Lung microvascular endothelial cell (primary cell): ENCODE measurements at places on chromosomes 12 and 14. TPM values are rescaled to one million over a fixed set of nuclear protein-coding genes. Genes with fewer than 3 reads are reported as not detected.
A peak's percentile ranks its signal among the peaks of the same experiment; 100 is the strongest.

The LRP1-AS gene
- total RNA-seq: not detected in 2 replicates

The TMEM63C gene
- 0.44 and 0.79 TPM in 2 replicates for total RNA-seq

The SIX1 gene
- total RNA-seq: under 0.01 and 0.22 TPM in 2 replicates

GRCh38 chr12:123056053-123056452 is 75.6 kb downstream of the ARL6IP4 start:
- no peak for DNase-seq

GRCh38 chr14:89219051-89219450 is 198.0 kb downstream of the FOXN3 start:
- no peak for DNase-seq

DNA sequence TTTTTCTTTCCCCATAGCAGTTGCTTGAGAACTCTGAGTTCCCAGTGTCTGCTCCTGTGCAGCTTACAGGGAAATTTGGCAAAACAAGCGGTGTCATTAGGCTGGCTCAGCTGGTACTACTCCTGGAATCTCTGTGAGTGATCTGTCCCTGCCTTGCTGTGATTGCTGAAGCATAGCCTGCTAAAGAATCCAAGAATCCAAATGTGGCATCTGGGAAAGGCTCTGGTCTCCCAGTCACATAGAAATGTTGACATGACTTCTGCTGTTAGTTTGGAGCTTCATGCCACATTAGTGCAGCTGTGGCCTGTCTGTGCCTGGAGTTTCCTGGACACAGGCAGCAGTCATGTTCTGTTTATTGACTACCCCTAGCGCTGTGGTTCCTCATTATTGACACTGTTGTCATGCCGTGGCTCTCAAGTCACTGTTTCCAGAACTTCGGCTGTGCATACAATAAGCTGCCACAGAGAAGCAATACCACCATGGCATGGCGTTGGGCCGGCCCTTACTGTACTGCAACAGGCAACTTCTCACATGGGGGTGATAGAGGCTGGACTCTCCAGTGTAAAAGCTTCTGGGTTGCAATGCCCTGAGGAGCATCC is 166.8 kb downstream of the MYRFL start:
- no peak for DNase-seq

GRCh38 chr12:12224240-12224940 is 42.5 kb downstream of the LRP6 start:
- no peak for DNase-seq

DNA sequence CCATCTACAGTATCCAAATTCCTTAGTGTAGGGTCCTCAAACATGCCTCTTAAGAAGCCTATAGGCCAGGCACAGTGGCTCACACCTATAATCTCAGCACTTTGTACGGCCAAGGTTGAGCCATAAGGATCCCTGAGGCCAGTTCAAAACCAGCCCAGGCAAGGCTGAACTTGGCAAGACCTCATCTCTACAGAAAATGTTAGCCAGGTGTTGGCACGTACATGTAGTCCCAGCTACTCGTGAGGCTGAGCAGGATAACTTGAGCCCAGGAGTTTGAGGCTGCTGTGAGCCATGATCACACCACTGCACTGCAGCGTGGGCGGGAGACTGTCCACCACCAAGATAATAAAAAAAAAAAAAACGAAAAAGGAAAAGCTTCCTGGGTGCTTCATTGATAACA is 6.8 kb downstream of the CCDC59 start:
- no peak for DNase-seq

- peak; percentile 80 for DNase-seq
Observed at GRCh38 chr12:132600048-132601032, 10.0 kb downstream of the LRCOL1 start.

DNA sequence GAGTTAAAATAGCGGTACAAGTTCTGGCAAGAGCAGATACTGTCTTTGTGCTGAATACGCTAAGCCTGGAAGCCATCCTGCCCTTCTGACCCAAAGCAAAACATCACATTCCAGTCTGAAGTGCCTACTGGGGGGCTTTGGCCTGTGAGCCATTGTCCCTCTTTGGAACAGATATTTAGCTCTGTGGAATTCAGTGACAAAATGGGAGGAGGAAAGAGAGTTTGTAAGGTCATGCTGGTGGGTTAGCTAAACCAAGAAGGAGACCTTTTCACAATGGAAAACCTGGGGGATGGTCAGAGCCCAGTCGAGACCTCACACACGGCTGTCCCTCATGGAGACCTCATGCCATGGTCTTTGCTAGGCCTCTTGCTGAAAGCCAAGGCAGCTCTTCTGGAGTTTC is 18.5 kb downstream of the EMP1 start:
- DNase-seq: peak; percentile 43

DNA sequence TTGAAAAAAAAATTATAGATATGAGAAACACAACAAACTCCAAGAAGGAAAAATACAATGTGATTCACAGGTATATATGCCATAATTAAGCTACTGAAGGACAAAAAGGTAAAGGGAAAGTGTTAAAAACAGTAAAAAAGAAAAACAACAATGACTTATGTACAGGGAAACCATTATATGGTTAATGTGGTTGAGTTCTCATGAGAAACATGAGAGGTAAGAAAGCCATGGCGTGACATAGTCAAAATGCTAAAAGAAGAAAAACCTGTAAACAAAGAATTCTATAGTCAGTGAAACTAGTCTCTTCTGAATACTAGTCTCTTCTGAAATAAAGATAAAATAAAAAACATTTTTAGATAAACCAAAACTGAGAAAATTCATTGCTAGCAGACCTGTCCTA is 109.1 kb downstream of the NEDD1 start:
- DNase-seq: no peak

- peak; percentile 63 for DNase-seq
Observed at GRCh38 chr14:58752771-58753201, 115.0 kb downstream of the DACT1 start.

DNA sequence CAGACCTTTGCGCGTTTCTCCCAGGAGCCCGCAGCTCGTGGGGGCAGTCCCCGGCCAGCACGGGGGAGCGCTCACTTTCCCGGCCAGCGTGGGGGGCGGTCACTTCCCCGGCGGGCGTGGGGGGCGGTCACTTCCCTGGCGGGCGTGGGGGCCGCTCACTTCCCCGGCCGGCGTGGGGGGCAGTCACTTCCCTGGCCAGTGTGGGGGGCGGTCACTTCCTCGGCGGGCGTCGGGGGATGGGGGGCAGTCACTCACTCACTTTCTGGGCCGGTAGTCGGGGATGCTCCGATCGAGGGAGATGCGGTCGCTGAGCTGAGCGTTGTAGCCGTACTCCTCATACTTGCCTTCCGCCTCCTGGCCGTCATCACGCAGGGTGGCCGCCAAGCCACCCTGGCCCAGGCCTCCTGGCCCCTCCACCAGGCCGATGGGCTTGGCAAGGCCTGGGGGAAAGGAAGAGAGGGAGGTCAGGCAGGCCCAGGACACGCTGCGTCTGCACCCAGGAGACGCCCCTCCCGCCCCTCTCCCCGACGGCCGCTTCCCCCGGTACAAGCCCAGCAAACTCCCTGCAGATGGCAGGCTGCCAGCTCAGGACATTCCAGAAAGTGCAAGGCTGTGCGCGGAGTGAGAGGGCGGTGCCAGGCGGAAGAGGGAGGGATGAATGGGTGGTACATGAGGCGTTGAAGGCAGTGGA is 43.3 kb downstream of the GALNT9 start:
- peak; percentile 28 for DNase-seq

The PLEKHD1 gene
- total RNA-seq: under 0.01 TPM in 1 of 2 replicates, not detected in the other

- DNase-seq: peak; percentile 50
Observed at GRCh38 chr14:55689981-55690871, 110.2 kb downstream of the KTN1 start.

- DNase-seq: no peak
Observed at GRCh38 chr12:89661706-89662330, 46.8 kb downstream of the ATP2B1 start.

- no peak for DNase-seq
Observed at GRCh38 chr12:123516216-123516780, 17.2 kb downstream of the RILPL1 start.

DNA sequence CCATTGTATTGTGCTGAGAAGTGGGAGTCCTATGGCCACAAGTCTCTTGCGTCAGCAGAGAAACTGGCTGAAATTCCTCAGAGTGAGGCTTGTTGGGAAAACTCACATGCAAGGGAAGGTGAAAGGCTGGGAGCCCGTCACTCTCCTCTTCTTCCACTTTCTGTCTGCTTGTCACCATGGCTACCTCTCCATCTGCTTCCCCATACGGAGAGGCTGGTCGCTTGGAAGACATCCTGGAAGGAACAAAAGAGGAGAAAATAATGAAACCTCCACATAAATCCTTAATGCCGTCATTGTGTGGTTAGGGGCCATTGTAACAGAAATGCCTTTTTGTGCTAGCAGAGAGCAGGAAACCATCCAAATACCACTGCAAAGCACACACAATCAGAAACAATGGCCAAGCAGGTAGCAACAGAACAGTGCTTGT is 53.7 kb downstream of the SOX5 start:
- no peak for DNase-seq

- DNase-seq: no peak
Observed at GRCh38 chr12:28610401-28611114, 420.3 kb downstream of the CCDC91 start.

DNA sequence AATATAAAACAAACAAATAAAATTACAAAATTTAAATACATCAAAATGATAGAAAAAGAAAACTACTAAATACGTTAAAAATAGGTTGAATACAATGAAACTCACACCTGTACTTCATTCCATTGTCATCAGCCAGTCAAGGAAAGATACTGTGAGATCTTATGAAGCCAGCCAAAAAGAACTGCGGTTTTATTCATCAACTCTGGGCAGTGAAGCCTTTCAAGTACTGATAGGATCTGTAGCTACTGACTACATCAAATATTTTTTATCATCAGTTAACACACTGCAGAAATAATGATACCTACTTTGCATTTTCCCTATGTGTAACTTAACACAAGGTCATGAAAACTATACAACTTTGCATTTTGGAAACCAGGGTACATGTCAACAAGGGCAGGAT is 46.3 kb upstream of the FAR2 start:
- no peak for DNase-seq

The ESPL1 gene
- 0.99 and 3.7 TPM in 2 replicates for total RNA-seq

The GLTP gene
- 41.8 and 44.6 TPM in 2 replicates for total RNA-seq

- DNase-seq: no peak
Observed at GRCh38 chr14:50745401-50746058, 77.4 kb upstream of the SAV1 start.

DNA sequence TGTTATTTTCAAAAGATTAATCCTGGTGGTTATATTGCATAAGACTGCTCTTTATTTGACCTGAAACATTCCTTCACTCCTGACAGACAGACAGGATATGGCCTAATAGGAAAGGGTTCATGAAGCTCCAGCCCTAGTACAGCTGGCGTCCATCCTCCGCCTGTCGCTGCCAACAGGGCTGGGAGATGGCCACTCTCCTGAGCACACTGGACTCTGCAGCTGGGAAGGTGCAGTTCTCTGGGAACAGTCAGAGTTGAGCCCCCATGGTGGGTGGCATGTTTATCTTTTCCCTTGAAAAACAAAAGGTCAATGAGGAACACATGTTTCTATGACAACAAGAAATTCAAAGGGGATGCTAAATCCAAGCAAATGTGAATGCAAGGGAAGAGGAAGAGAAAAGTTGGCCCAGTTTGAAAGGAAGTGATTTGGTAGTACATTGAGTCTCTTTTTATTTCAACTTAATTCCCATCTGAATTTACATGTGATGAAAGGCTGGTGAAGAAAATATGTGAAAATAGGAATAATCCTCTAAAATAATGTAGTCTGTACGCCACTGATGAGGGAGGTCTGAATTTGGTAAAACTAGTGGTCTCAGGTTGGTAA is 89.9 kb upstream of the DCN start:
- DNase-seq: no peak

DNA sequence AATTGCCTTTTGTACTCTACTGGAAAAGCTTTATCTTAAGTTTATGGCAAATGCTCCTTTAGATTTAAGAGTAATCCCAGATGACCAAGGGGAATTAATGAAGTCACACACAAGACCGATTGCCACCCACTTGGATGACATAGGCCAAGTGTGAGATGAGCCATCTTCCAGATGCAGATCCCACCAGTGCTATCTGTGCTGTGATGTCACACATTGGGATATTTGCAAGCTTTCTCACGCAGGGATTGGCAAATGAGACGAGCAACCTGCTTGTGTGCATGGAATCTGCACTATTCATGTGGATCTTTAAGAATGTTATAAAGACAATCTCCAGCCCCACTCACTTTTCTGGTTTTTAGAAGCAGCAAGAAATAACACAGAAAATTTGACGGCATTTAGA is 602.1 kb upstream of the TMEM132C start:
- no peak for DNase-seq

The PPFIA2 gene
- not detected in 2 replicates for total RNA-seq
